ENCODE measurements at places on chromosomes 7 and 10.

GRCh38 chr7:137354961-137355360 lies 11.4 kb upstream of the PTN start:
- DNase-seq = no peak

- no peak for DNase-seq
These were observed 155.2 kb downstream of the DGKI start for GRCh38 chr7:137691566-137691965.

DNA sequence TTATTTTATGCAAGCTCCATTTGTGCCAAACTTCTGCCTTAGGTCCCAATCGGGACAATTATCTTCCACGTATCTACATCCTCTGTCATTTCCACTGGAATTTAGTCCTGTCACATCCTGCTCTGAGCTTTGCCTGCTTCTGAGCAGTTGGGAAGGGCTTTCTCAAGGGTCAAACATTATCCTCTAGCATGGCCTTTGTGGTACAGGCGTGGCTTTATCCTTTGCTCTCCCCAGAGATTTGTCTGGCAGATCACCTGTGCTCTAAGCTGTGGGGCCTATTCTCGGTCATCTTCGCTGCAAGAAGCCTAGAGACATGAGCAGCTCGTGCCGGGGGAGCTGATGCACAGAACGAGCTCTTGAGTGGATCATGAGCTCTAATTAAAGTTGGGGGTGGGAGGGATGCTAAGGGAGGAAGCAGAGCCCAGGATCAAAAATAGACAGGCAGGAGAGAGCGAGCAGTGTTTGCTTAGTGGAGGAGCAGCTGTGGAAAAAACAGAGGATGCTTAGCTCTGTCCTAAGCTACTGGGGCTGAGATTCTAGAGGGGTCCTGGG lies 19.8 kb upstream of the TMEM273 start:
- no peak for DNase-seq

DNA sequence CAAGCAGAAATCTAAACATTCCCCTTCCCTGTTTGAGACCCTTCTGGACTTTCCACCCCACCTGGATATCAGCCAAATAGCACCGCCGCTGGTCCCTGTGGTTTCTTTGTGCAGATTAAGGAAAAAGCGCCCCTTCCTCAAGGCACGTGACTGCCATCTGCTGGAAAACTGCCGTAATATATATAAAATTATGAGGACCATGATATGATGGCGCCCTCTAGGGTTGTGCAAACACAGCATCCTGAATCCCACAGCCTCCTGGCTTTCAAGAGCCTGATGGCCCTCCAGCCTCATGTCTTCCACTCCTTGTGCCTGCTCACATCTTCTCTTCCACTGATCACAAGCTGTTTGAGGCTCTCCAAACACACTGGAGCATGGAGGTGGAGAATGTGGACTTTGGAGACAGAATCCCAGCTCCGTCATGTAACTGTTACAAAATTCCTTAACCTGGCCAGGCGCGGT lies 121.3 kb downstream of the MYL10 start:
- peak; percentile 10 for DNase-seq

DNA sequence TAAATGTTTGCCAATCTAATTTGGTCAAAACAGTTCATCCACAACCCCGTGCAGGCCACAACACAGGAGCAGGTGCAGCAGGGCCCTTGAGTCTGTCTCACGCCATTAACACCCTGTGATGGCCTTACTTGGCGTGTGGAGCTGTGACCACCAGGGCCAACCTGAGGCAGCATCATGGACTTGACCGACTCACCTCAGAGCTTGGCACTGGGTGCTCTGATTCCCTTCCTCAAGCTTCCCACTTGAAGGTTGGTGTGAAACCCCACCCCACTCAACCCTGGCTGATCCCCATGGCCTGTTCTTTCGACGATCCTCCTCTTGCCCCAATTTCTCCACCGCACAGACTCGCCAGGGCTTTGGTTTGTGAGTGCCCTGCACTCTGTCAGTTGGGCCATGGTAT lies 623.1 kb downstream of the PTPRN2 start:
- no peak for DNase-seq

Data from stimulated activated CD4-positive, alpha-beta T cell treated with anti-CD3 and anti-CD28 coated beads, Interleukin-1b, Interleukin-23, amount 100 ng/mL, for 24 hours (primary cell).